CMK (cell line): ENCODE measurements at places on chromosomes 3 and 15.

DNA sequence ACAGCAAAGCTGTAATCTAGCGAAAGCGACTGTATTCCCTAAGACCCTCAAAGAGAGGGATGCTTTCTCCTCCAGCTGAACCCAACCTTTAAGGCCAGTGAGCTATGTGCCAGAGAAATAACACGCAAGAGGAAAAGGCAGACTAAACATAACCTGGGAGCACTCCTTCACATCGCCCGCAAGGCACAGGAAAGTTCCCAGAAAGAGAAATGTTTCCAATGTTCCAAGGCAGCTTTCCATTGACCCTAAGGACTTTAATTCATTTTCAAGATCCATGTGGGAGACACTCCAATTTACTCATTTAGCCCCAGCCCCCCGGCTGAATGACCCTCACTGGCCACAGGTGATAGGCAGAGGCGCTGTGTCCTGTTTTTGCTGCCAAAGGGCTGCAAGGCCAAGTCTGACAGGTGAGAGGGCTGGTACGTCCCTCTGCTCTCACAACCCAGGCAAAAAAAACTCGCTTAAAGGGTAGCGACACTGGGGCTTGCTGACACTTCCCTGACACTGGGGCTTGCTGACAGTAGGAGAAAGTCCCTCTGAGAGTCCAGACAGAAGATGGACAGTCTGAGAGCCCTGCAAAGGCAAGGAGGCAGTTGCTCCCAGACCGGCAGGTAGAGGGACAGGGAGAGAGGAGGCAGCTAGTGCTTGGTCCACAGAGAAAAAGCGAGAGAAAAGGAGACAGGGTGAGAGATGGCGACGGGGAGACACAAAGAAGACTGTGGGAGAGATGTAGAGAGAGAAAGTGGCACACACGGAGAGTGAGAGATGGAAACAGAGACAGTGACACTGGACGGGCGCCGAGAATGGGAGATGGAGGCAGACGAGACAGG, 702 bp downstream of the ARHGEF3 start:
- no peak for DNase-seq

- DNase-seq = no peak
These were observed 66.6 kb downstream of the P3H2 start for GRCh38 chr3:190053919-190054672.

DNA sequence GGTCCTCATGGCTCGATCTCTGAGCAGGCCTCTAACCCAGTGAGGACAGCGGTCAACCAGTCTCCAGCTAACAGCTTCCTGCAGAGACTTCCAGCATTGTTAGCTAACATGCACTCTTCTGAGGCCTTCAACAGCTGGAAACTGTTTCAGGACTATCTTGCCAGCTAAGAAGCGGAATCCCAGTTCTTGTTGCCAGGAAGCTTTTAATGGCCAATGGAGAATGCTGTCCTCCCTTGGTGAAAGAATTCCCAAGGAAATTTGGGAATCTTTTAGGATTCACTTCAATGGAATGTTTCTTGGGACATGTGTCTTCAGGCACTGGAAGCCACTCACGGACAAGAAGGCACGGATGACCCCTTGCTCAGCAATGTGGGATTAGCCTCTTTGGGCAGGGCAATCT, 91.7 kb downstream of the CEMIP start:
- no peak for DNase-seq

- no peak for DNase-seq
These were observed 289.5 kb downstream of the GABRG3 start for GRCh38 chr15:27260523-27260922.

GRCh38 chr3:155647206-155647605, 97.7 kb downstream of the PLCH1 start:
- DNase-seq = no peak

- DNase-seq = peak; percentile 69
These were observed 12.8 kb upstream of the MTMR10 start for GRCh38 chr15:31004220-31004733.

GRCh38 chr3:21484057-21484827, 266.8 kb downstream of the ZNF385D start:
- peak; percentile 4 for DNase-seq

GRCh38 chr3:107367353-107367752, 9.9 kb upstream of the CCDC54 start:
- DNase-seq = peak; percentile 42

DNA sequence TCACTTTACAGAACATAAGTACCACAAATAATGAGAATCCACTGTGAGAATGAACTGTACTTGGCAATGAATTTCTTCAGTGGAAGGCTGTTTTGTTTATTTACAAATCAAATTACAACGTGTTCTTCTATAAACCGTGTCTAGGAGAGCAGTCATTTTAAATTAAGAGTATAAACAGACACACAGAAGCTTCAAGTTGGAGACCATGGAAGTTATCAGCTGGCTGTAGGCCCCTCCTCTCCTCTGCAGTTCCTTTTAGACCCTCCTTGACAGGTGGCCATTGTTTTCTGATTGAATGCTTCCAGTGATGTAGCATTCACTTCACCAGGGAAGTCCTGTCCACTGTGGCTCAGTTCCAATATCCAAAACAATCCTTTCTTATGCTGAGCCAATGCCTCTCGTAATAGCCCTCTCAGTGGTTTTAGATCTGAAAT, 7.3 kb upstream of the MAPK6 start:
- no peak for DNase-seq

GRCh38 chr15:85318732-85319076, 61.7 kb upstream of the AKAP13 start:
- DNase-seq = no peak

GRCh38 chr3:62036726-62037125, 336.6 kb downstream of the FEZF2 start:
- DNase-seq = no peak

DNA sequence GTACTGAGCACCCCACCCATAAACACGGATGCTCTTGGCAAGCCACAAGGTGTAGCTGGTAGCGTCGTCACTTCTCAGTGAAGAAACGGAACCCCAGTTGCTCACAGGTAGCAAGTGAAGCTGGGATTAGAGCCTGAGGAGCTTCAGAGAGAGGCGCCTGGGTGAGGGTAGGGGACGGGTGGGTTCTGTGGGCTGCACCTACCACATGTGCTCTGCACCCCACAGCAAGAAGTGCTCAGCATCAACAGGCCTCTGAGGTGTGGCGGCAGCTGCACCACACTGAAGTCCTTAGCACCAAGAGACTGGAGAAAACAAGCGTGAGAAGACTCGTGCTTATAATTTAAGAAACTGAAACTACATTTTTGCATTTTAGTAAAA, 9.8 kb downstream of the MAP6D1 start:
- DNase-seq = no peak

- no peak for DNase-seq
These were observed 352.1 kb downstream of the SLC9A9 start for GRCh38 chr3:143496191-143496590.

GRCh38 chr15:31149088-31149505, 47.6 kb upstream of the TRPM1 start:
- DNase-seq = no peak

DNA sequence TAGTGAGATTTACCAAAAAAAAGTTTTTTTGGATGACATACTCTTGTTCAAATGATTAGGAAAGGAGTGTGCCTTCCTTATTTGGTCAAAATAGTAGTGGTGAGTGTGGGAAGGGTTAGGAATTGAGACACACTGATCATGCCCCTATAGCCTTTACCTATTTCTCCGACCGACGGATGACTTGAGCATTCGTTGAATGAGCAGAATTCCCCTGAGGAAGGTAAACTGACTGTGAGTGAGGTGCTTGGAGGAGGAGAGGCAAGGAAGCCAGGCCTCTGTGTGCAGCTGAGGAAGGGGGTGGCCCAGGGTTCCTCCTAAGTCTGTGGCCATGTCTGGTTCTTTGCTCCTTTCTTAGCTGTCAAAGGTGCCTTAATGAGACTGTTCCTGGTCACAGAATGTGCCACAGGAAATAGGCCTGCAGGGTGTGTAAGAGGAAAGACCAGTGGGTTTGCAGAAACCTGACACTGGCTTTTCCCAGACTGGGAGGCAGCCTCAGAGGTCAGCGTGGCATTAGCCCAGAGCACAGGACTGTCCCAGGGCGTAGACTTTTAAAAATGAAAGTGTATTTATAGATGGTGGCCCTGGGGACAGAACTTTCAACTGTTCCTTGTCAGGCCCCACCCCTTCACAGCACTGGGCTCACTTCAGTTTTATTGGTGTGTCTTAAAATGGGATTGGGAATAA, 307.7 kb upstream of the C2CD4B start:
- DNase-seq = no peak

DNA sequence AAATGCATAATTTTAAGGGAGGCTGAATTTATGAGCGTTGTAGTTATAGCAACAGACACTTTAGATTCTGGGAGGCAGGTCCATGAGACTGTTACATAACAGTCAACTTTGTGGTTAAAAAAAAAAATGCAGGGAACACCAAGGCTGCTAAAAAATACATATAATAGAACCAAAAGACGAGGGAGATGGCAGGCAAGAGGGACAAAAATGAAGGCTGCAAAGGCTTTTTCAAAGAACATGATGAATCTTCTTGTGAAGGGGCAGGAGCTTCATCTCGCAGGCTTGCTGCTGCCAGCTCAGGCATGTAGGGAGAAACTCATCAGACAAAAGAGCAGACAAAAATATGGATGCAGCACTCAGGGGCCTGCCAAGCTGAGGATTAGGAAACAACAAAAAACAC, 243.9 kb downstream of the SHQ1 start:
- no peak for DNase-seq

DNA sequence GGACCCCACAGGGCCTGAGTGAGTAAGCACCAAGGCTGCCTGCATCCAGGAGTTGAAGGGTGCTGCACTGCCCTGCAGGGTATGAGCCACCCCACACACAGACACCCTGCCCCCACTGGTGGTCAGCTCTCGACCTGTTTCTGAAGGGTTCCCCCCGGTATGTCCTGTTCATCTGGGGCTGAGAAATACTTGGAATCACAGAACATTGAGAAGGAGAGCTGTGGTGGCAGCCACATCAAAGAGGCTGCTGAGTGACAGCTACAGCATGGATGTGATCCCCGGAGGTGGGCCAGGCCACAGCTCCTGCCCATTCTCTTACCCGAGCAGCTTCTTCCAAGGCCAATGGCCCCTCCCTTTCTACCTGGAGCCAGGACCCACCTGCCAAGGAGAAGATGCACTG, 66.4 kb upstream of the PLXNA1 start:
- DNase-seq = no peak

GRCh38 chr3:95511828-95512227, 1302.6 kb upstream of the EPHA6 start:
- DNase-seq = no peak

DNA sequence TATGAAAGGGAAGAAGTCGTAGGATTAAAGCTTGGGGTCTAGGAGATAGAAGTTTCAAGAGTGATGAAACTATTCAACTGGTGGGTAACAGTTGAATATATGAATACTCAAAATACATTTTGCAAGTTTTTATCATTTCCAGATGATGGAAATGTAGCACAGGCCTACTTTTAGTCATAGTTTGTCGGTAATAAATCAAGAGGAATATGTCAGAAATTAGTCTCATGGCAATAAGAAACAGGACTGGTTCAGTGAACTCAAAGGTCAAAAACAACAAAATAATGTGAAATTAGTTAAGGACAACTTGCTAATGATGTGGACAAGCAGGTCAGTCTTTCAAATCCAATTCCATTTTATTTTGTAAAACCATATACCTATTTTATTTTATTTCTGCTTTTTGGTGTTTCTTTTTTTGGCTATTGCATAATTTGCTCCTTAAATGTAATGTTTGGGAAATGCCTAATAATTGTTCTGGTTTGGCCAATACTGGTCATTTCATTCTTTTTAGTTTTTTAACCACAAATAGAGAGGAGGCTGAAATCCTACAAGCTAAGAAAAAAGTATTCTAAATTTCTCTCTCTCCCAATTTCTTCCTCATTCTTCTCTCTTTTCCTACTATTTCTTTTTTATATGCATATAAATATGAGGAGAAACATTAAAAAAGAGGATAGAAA, 195.2 kb upstream of the ARHGEF26 start:
- no peak for DNase-seq

GRCh38 chr3:77303955-77304699, 264.2 kb downstream of the ROBO2 start:
- no peak for DNase-seq

DNA sequence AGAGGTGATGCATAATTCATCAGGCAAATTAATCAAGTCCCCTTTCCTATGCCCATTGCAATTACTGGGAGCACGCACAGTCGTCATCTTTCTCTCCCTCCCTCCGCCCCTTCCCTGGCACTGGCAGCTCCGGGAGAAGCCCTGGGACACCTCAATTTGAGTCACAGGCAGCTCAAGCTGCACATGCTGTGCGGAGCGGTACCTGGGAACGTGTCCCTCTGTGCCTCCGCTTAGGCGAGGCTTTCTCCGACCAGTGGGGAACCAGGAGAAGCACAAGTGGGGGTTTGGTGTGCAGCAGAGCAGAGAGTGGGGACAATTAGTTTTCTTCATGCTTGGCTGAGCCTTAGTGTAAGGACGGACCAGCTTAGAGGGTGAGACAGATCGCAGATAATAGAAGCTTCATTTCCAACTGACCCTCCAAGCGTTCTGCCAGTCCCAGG, 88.3 kb downstream of the SOX14 start:
- no peak for DNase-seq

GRCh38 chr15:57213862-57214261, 162.4 kb upstream of the CGNL1 start:
- no peak for DNase-seq

DNA sequence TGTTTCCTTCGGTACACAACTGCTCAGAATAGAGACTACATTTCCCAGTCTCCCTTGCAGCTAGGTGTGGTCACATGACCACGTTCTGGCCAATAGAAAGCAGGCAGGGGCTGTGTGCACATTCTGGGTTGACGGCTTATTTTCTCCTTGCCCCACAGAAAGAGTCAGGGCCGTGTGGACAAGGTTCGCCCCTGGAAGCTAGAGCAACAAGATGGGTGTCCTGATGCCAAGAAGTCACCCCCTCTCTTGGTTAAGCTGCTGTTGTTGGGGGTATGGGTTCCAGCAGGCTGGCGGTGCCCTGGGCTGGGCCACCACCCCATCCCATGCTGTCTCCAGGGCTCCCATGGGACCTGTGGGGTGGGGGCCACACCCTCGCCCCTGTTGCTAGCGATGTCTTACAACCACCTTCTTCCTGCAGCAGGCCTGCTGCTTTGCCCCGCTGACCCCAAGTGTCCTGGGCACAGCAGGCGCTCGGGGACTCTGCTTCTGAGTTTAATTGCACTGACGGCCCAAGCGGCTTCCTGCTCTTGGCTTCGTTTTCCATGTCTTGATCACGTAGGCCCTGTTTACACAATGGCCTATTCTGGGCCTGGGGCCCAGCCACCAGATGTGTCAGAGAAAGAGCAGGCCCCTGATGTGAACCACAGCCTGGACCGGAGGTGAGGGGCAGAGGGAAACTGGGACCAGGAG, 24.9 kb downstream of the ABTB1 start:
- no peak for DNase-seq
